ENCODE measurements at places on chromosomes 12 and 14.
A peak's percentile ranks its signal among the peaks of the same experiment; 100 is the strongest.

- DNase-seq: no peak
These were observed 837 bp downstream of the COL2A1 start for GRCh38 chr12:48003226-48004052.

- DNase-seq: peak; percentile 77
These were observed 200.7 kb upstream of the FOXN3 start for GRCh38 chr14:89617481-89618329.

GRCh38 chr12:94289461-94290312 lies 141.3 kb downstream of the PLXNC1 start:
- no peak for DNase-seq

DNA sequence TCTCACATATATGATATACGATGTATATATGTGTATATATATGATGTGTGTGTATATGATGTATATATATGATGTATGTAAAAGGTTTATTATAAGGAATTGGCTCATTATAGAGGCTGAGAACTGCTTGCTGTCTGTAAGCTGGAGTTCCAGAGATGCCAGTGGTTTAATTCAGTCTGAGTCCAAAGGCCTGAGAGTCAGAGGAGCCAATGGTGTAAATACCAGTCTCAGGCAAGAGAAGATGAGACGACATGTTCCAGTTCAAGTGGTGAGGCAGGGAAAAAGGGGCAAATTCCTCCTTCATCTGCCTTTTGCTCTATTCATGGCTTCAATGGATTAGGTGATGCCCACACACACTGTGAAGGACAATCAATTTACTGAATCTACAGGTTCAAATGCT lies 17.1 kb upstream of the STYK1 start:
- no peak for DNase-seq

DNA sequence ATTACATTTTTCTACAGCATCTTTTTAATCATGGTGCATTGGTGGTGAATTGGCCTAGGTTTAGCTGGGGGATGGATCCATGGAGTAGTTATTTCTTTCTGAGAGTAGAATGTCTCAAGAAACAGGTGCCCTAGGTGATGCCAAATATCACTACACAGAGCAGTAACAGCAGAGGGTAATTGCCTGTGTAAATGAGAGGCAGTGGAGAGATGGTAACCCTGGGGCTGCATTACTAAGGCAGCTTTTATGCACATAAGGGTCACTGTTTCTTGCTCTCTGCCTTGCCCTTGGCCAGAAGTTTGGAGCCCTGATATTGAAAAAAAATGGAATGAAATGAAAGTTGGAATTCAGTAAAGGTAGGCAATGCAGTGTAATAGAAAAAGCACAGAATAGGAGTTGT lies 604.0 kb downstream of the NOVA1 start:
- no peak for DNase-seq

- no peak for DNase-seq
These were observed 279.8 kb downstream of the AKAP6 start for GRCh38 chr14:32608857-32609256.

DNA sequence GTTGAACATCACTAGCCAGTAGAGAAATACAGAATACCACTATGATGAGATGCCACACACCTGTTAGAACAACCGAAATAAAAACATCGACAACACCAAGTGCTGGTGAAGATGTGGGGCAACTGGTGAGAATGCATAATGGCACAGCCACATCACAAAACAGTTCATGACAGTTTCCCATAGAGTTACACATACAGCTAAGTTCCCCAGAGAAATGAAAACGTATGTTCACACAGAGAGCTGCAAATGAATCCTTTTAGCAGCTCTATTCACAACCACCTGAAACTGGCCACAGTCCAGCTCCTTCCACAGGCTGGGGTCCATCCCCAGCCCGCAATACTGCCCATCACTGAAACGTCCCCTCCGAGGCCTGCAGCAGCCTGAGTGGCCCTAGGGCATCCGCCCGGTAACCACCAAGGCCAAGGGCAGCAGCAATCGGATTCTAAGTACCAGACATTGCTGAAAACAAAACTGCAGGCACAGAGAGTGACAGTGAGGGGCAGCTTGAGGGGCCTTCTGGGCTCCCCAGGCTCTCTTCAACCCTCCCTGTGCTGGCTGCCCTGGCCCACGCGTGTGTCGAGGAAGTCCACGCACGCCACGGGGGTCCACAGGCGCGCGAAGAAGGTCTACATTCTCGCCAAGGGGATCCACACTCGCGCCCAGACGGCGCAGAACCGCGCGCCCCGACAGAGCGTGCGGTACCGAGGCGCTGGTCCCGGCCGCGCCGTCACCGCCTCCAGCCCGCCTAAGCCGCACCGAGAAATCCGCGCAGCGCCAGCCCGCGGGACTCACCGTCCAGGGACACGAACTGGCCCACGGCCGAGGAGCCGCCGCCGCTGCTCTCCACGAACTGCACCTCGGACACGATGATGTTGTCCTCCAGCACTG lies 903 bp downstream of the BRF1 start:
- no peak for DNase-seq

GRCh38 chr14:103396463-103396862 lies 11.2 kb downstream of the MARK3 start:
- DNase-seq: no peak

- DNase-seq: peak; percentile 78
These were observed 49.8 kb downstream of the RIN3 start for GRCh38 chr14:92563359-92563758.

- DNase-seq: no peak
These were observed 441.8 kb downstream of the NRXN3 start for GRCh38 chr14:78611796-78612571.

GRCh38 chr12:7959701-7960121 lies 23.7 kb upstream of the SLC2A3 start:
- DNase-seq: no peak

- no peak for DNase-seq
These were observed 135.8 kb downstream of the EML1 start for GRCh38 chr14:99928963-99929362.

All from pons (tissue), 1 donor.